ENCODE measurements at places on chromosomes 13 and 19. TPM values are rescaled to one million over a fixed set of nuclear protein-coding genes. Genes with fewer than 3 reads are reported as not detected.

- DNase-seq, result no peak
Observed at GRCh38 chr13:36888645-36889044, 31.4 kb downstream of the SMAD9 start.

DNA sequence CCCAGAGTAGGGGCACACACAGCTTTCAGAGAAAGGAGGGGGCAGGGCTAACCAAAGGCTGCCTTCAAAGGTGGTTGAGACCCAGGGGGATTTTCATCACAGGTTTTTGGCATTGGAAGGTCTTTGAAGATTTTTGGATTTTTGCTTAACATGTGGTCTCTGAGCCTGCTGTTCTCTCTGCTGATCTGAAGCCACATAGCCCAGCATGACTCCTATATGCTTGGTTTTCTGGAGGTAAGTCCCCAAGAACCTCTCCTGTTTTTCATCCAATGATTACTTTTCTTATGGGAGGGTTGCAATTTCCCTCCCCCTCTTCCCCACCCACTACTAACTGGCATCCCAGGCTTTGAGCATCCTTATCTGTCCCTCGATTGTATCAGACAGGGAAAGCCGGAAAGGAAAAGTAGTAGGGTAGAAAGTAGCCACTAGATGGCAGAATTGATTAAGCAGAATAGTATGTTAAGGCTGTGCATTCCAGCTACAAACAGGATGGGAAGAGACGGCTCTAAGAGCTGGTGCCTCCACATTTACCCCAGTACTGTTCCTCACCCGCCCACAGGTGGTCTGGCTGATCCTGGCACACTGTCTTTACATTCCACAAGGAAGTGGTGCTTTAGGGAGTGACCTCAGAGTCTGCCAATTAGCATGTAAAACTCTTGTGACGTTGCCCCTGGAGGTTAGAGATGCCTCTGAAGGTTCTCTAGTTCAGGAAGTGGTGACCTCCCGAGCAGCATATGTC, 218.9 kb upstream of the EDNRB start:
- no peak for DNase-seq

ZNF682 gene
- total RNA-seq, result 2.5 TPM

ITM2B gene
- 554 TPM for total RNA-seq

SWSAP1 gene
- 1.2 TPM for total RNA-seq

- DNase-seq, result no peak
Observed at GRCh38 chr13:21986602-21987001, 315.7 kb downstream of the FGF9 start.

LILRB1 gene
- total RNA-seq, result not detected

- no peak for DNase-seq
Observed at GRCh38 chr13:113052971-113053370, 52.6 kb upstream of the F7 start.

DNA sequence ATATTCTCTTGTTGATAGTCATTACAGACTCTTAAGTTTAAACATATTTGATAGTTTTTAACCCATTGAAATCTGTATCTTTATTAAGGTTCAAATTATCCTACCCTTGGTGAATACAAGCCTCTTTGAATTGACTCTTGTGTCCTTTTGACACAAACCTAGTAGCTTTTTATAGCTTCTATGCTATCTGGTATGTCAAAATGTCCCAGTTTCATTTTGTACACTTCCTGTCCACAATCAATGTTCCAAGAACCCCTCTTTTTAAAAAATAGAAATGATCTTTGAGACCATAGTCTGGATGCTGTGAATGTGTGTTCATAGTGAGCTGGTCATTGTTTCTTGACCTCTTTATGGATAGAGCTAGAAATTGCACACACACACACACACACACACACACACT, 39.2 kb upstream of the FGF14 start:
- DNase-seq, result no peak

DNA sequence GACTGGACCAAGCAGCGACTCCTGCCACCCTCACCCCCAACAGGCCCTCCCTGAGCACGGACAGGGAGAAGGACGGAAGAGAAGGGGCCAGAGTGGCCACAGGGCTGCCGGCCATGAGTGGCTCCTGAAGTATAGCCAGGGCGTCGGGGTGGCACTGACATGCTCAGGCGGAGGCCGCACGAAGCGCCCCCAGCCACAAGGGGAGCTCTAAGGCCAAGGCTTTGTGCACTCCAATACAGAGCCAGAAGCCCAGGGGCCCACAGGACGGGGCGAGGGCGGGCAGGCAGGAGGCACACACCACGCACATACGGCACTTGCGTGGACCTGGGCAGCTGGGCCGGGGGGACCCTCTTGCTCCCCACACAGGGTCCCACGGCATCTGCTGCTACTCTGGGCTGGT, 52.0 kb downstream of the KLF2 start:
- DNase-seq, result no peak

EPSTI1 gene
- 10.2 TPM for total RNA-seq

- DNase-seq, result no peak
Observed at GRCh38 chr19:6925386-6925785, 38.0 kb downstream of the ADGRE1 start.

- no peak for DNase-seq
Observed at GRCh38 chr13:34114581-34114980, 296.6 kb downstream of the RFC3 start.

- DNase-seq, result no peak
Observed at GRCh38 chr19:47228937-47229675, 1.9 kb downstream of the BBC3 start.

- no peak for DNase-seq
Observed at GRCh38 chr13:111325941-111326620, 5.6 kb downstream of the TEX29 start.

CYP2A7 gene
- not detected for total RNA-seq

- no peak for DNase-seq
Observed at GRCh38 chr19:40089462-40089861, 1.3 kb downstream of the ZNF780A start.

- DNase-seq, result no peak
Observed at GRCh38 chr19:46785054-46785979, 3.1 kb downstream of the SLC1A5 start.

ZNF723 gene
- total RNA-seq, result not detected

CA11 gene
- total RNA-seq, result 6.2 TPM

DNA sequence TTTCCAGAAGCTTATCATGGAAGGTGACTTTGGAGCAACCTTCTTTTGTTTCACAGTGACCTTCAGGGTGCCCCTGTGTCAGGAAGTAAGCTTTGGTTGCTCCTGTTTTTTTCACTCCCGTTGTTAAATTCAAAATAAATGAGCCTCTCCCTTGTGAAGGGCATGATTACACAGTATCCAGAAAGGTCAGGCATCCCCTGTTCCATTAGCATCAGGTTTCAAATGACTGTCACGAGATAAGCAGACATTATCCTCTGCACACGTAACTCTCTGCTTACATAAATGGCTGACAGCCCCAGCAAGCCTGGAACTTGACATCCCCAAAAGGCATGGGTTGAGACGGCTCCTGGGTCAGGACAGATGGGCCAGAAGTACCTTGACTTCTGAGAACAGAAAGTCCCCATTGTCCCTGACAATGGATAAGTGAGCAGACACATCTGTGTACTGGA, 52.0 kb downstream of the RAB20 start:
- DNase-seq, result no peak

GRCh38 chr19:1952635-1953034, 11.7 kb downstream of the CSNK1G2 start:
- no peak for DNase-seq

- no peak for DNase-seq
Observed at GRCh38 chr19:741506-742131, 9.3 kb upstream of the MISP start.

GRCh38 chr19:19613506-19613905, 5.0 kb downstream of the PBX4 start:
- DNase-seq, result no peak

GRCh38 chr19:48746738-48747575, at the start of gene IZUMO1:
Gene IZUMO1 (minus strand): TSS chr19:48746909. CDS start chr19:48745859, 1,050 bp downstream.
- no peak for DNase-seq

- no peak for DNase-seq
Observed at GRCh38 chr19:53332484-53332883, 1.1 kb upstream of the ZNF845 start.

- no peak for DNase-seq
Observed at GRCh38 chr13:50676602-50677001, 166.9 kb downstream of the DLEU7 start.

ZNF135 gene
- 0.83 TPM for total RNA-seq

ZNF667 gene
- 2.9 TPM for total RNA-seq

DNA sequence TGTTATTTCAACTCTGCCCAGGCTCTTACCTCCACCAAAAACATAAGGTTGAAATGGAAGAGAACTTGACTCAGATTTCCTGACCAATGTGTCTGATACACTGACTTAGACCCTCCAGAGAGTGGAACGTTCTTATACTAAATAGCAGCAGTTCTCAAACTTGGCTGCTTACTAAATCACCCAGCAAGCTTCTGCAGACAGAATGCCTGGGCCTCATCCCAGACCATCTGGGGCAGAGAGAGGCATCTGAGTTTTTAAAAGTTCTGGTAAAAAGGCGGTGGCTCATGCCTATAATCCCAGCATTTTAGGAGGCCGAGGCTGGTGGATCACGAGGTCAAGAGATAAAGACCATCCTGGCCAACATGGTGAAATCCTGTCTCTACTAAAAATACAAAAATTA, 46.3 kb downstream of the NEK5 start:
- no peak for DNase-seq

DNA sequence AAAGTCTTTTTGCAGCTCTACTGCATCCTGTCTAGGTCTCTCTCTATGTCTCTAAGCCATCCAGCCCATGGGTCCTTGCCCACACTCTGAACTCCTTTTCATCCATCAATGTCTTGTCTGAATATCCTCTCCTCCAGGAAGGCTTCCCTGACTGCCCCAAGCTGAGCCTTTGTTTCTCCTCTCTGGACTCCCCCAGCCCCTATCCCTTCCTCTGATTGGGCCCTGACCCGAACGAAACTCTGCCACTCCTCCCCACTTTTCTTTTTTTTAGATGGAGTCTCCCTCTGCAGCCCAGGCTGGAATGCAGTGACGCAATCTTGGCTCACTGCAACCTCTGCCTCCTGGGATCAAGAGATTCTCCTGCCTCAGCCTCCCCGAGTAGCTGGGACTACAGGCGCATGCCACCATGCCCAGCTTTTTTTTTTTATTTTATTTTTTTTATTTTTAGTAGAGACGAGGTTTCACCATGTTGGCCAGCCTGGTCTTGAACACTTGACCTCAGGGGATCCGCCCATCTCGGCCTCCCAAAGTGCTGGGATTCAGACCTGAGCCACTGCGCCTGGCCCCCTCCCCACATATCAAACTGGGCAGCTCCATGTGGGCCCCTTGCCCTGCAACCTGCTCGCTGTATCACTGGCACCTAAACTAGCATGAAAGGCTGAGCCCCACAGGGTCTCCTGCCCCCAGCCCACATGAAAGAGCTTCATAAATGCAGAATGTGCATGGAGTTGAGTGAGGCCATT, 870 bp upstream of the UNC13A start:
- no peak for DNase-seq

LIM2 gene
- not detected for total RNA-seq

- no peak for DNase-seq
Observed at GRCh38 chr13:102504002-102504401, 92.8 kb upstream of the TPP2 start.

KLK14 gene
- total RNA-seq, result not detected

DNA sequence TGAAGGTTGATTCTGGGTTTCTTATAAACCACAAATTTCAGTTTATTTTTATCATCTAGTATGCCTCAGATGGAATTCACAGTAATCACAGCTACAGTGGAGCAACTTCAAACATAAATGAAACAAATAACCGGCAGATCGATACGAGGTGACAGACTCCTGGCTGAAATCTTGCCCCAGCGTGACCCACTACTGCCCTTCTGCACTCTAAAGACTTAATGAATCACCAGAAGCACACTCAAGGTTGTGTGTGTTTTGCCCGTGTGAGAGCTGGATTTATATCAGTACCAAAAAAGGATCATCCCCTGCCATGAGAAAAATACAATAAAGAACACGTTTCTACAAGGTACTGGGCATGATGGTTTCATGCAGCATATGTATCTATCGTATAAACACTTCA, 161.7 kb downstream of the KLF12 start:
- DNase-seq, result no peak

CCL25 gene
- not detected for total RNA-seq

- no peak for DNase-seq
Observed at GRCh38 chr13:108963276-108963810, 333.9 kb downstream of the MYO16 start.

DNA sequence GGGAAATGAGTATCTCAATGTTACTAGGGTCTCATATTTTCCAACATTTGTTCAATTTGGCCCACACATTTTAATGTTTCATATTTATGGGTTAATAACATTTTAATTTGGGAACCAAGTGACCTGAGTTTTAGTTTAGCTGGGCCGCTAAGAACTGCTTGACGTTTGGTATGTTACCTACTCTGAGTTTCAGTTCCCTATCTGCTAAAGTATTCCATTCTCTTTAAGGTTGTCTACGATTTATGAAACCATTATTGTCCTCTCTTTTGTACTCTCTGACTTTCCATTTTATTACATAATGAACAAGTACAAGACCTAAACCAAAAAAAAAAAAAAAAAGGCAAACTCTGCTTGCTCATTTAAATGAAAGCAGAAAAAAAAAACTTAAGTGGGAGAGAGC, 89.9 kb downstream of the FGF14 start:
- DNase-seq, result no peak

NLRP11 gene
- total RNA-seq, result not detected

KRTDAP gene
- total RNA-seq, result 136 TPM

GRCh38 chr19:51766461-51766860, 5.5 kb downstream of the FPR2 start:
- DNase-seq, result no peak

- no peak for DNase-seq
Observed at GRCh38 chr13:35698911-35699576, 222.6 kb upstream of the MAB21L1 start.

GRCh38 chr13:103063376-103063775, 2.8 kb downstream of the SLC10A2 start:
- no peak for DNase-seq

- DNase-seq, result no peak
Observed at GRCh38 chr19:51297406-51297805, 14.0 kb upstream of the IGLON5 start.

GRCh38 chr19:1189419-1189818, 15.4 kb upstream of the SBNO2 start:
- DNase-seq, result no peak

DNA sequence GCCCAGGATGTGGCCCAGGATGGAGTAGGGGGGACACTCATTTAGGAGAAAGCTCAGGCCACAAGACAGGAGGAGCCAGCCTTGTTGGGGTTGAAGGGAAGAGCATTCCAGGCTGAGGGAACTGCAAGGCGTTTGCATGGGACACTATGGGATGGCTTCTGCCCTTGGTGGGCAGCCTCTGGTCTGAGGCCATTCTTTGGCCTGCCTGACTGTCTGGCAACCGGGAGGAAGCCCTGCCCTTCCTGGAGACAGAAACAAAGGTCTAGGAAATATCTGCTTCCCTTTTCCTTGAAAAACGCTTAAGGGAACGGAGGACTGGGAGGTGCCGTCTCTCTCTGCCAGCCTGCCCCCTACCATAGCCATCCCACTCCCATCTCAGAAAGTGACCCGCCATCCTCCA, 2.8 kb upstream of the ICAM1 start:
- DNase-seq, result no peak

DNA sequence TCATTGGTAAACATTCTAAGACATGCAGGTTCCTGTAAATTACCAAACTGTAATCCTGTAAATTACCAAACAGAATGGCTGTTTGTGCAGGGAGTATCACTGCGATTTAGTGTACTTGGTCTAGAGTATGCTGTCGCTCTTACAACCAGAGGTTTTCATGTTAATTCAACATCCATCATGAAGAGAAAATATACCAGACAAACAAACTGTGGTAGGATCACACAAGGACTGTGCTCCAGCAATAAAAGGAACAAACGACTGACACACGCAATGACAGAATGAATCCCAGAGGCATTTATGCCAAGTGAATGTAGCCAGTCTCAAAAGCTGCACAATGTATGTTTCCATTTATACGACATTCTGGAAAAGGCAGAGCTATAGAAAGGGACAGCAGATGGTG, 31.2 kb downstream of the RFX2 start:
- DNase-seq, result no peak

MBD3L3 gene
- total RNA-seq, result not detected

Data from esophagus squamous epithelium (tissue), 5 donors.